ENCODE measurements at places on chromosomes 3 and 15. TPM values are rescaled to one million over a fixed set of nuclear protein-coding genes. Genes with fewer than 3 reads are reported as not detected.
A peak's percentile ranks its signal among the peaks of the same experiment; 100 is the strongest.

DNA sequence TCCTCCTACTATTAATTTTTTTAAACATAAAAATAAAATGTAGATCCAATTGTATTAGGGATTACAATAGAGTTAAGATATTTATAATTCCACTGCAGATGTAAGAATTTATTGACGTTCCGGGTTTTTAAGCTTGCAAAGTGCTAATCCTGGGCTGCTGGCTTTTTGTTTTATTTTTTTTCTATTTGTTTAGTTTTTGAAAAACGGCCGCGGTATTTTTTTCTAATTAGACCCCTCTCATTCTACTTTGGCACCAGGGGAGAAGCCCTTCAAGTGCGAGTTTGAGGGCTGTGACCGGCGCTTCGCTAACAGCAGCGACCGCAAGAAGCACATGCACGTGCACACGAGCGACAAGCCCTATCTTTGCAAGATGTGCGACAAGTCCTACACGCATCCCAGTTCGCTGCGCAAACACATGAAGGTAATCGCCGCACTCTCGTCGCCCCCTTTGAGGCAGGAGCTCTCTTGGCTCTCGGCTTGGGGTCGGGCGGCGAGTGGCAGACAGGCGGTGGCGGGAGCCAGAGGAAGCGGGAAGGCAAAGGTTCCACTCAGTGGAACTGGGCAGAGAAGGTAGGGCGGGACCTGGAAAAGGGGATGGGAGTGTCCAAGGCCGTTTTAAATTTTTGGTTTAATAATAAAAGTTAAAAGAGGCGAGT, 3.2 kb downstream of the ZIC1 start:
- no peak for DNase-seq

DNA sequence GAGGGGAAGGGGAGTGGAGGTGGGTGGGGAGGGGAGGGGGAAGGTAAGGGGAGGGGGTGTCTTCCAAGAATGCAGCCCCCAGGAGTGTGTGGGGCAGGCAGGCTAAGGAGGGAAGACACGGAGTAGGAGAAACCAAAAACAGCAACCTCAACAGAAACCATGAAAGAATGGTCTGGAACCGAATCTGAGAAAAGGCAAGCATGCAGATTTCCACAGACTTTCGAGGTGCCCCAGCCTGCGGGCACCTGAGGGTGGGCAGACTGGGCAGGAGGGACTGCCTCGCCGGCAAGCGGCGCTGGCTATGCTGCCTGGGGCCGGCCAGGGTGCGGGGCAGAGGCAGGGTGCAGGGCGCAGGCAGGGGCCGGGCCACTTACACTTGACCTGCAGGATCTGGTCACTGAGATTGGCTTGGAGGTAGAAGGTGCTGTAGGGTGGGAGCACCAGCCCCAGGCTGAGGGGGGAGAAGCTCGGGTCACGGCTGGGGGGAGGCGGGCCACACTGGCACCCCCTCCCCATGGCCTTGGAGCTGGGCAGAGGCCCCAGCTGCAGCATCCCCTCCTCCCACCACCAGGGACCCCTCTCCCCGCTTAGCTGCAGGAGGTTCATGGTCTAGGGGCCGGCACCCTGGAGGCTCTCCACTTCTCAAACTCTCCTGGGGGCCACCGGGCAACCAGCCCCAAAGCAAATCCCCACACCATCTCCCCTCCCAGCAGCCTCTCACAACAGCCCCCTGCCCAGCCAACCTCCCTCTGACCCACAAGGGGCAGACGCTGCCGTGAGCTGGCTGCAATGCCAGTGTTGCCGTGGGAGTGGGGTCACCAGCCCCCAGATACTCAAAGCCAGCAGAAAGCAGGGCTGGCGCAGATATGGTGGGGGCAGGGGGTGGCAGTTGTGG, 15.3 kb upstream of the TMEM115 start:
- DNase-seq: no peak

DNA sequence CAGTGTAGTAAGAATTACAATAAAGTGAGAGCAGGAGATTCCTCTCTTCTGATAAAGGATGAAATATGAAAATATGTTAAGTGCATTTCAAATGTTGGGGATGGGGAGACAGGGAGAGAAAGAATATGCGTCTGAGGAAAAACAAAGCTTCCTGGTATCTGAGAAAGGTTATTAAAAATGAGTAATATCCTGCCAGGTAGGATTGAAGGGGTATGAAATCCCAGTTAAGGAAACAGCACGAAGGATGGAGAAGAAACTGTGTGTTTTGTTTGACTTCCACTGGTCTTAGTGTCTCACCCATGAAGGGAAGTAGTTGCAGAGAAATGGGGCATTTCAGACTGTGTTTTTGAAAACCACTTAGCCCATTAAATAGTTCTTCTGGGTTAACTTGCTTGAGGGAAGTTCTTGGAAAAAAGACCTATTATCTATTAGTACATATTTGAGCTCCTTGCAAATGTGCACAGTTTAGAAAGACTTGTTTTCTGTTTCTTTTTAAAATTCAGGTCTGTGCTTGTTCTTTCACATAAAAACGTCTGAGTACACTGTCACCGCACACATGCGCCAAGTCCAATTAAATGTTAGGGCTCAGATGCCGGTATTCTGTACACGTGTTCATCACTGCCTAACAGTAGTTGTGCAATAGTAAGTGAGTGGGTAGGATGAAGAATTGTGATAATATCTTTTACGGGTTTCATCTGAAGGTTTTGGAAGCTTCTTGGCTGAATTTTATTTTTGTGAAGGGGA, 196.1 kb upstream of the P2RY1 start:
- peak; percentile 54 for DNase-seq

TUBGCP5 gene
- 31.8 TPM for total RNA-seq

GRCh38 chr3:51675201-51675611, 4.2 kb downstream of the TEX264 start:
- DNase-seq: no peak

DNA sequence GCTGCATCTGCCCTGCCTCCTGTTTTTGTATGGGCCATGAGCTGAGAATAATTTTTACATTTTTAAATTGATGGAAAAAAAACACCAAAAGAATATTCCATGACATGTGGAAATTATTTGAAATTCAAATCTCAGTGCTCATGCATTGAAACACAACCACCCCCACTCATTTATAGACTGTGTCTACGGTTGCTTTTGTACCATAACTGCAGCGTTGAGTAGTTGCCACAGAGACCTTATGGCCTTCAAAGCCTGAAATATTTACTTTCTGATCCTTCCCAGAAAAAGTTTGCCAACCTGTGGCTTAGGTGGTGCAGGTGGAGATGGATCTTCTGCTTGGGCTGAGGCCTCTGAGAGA, 28.1 kb downstream of the ARNT2 start:
- DNase-seq: no peak

- no peak for DNase-seq
Measured at GRCh38 chr15:90816401-90817116, 51.8 kb upstream of the FURIN start.

C3orf18 gene
- 1.5 TPM for total RNA-seq

DNA sequence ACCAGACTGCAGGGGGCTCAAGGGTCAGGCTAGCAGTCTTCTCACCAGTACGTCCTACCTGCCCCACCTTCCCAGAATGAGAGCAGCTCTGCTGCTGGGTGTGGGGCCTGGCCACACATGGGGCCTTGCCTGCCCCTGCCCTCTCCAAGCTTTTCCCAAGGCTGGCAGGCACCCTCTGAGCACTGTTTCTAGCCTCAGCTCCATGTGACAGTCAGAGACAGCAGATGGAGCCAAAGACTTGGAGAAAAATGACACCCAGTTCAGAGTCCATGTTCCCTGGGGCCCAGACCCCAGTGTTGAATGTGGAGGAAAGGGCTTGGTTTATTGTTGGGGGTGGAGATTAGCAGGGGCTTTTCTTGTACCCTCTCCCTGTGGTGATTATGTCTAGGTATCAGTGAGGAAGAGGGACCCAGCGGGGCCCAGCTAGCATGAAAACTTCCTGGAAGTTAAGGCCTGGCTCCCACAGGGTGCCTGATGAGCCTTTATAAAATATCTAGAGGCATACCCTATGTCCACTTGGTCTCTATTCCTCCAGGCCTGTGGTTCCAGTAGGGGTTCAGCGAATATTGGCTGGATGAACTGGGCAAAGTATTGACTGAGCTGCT, 153.8 kb downstream of the EEFSEC start:
- no peak for DNase-seq

ACOX2 gene
- 7.2 TPM for total RNA-seq

GRCh38 chr3:134082582-134082981, 52.9 kb upstream of the SLCO2A1 start:
- no peak for DNase-seq

COLQ gene
- total RNA-seq: 1.3 TPM

DNA sequence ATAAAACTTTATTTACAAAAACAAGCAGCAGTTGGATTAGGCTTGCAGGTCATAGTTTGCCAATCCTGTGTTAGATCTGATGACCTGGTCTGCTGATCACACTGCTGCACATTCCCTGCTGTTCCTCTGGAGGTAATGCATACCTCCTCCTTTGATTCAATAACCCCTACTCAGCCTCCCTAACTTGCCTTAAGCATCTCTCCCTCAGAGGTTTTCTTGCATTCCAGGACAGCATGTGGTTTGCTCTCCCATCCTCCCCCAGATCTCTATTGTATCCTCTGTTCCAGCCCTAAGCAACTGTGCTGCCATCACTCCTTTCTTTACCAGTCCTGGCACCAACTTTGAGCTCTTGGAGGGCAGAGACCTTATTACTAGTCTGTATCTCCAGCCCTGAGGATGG, 63.4 kb downstream of the CACNA2D3 start:
- DNase-seq: no peak

DNA sequence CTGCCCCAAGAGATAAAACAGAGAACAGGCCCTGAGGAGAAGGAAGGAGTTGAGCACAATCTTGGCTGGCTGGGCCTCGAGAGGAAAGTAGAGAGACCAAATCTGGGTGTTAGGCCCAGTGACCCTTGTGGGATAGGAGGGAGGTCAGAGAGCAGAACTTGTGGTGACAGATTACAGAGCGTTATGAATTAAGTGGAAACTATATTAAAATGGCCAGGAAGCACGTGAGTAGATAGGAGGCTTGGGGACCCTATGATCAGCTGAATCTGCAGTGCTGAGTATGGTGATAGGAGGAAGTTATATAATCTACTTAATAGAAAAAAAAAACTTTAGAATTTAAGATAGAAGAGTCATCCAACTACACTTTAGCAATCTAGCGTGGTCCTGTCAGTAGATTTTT, 30.0 kb downstream of the ST6GAL1 start:
- no peak for DNase-seq

NFKBIZ gene
- 15.1 TPM for total RNA-seq

GUCA1C gene
- total RNA-seq: not detected

GRCh38 chr15:96166223-96167200, 164.0 kb upstream of the NR2F2 start:
- DNase-seq: no peak

ZBED2 gene
- total RNA-seq: not detected

- no peak for DNase-seq
Measured at GRCh38 chr15:50321680-50322210, 33.3 kb downstream of the GABPB1 start.

BFSP2 gene
- total RNA-seq: not detected

DNA sequence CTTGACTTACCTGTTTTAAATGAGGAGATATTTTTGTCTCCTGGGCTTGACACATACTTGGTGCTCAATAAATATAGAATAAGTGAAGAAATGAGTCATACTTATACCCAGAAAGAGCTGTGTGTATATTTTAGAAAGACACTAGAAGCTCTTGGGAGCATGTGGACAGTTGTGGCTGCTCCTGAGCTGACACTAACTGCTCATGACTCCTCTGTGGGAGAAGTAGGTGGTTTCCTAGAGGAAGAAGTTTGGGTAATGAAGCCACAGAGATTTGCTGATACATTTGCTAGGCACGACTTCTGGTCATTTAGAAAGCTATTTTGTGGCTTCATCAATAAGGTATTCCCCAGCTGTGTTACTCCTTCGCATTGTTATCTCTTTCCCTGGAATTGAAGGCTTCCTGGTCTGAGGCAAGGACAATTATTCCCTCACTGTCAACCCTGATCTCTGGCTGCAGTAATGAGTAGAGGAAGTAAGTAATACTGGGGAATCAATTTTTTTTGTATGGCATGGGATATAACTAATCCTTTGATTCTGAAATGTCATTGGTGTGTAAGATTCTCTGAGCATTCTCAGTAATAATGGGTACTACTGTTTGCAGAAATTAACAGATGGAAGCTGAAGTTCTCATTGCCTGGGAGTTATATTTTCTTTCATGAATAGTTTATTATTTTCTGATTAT, 79.6 kb upstream of the DCBLD2 start:
- DNase-seq: no peak

DNA sequence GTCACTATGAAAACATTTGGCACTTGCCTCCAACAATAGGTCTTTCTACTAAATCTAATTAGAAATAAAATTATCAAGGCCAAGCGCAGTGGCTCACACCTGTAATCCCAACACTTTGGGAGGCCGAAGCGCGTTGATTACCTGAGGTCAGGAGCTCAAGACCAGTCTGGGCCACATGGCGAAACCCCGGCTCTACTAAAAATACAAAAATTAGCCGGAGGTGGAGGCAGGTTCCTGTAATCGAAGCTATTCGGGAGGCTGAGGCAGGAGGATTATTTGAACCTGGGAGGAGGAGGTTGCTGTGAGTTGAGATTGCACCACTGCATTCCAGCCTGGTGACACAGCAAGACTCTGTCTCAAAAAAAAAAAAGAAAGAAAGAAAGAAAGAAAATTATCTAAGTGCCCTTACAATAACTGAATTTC, 1.6 kb upstream of the PLD1 start:
- peak; percentile 30 for DNase-seq

ZXDC gene
- total RNA-seq: 61.1 TPM

DNA sequence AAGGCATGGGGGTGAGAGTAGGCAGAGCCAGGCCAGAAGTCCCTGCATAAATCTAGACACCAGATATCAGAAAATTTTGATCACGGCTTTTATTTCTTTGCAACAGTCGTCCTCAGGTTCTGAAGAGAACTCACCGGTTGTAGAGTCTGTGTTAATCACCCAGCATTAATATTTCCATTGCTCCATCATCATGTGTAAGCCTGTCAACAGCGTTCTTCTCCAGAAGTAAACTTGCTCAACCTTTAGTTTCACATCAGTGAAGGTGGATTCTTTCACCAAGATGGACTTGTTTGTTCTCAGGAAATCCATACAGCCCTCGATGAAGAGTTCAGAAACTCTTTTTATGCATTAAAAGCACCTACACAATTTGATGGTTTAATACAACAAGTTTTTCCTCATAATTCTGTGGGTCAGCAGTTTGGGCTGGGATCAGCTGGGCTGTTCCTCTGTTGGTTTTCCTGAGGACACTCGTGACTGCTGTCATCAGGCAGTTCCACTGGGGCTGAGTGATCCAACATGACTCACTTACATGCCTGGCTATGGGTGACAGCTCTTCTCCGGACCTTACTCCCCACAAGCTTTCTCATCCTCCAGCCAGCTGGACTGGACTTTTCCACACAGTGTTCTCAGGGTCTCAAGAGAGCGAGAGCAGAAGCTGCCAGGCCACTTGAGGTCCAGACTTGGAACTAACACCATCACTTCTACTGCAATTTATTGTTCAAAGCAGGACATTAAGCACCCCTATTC, 303.4 kb downstream of the ZNF621 start:
- DNase-seq: no peak

- DNase-seq: peak; percentile 59
Measured at GRCh38 chr15:20356444-20356910, 185.1 kb downstream of the GOLGA6L6 start.

GRCh38 chr3:187741403-187742350, 3.6 kb downstream of the BCL6 start:
- peak; percentile 89 for DNase-seq

CCDC54 gene
- total RNA-seq: not detected

- DNase-seq: no peak
Measured at GRCh38 chr15:71515375-71516186, 294.8 kb upstream of the NR2E3 start.

All from A673 (cell line).